CD8-positive, alpha-beta memory T cell (primary cell): ENCODE measurements at places on chromosomes 4 and X. TPM values are rescaled to one million over a fixed set of nuclear protein-coding genes. Genes with fewer than 3 reads are reported as not detected.

Gene PF4V1
- not detected for total RNA-seq

Gene MAGEA1
- not detected for total RNA-seq

Gene SORCS2
- not detected for total RNA-seq

Gene ITM2A
- total RNA-seq, result 106 TPM

- DNase-seq, result no peak
Measured at GRCh38 chr4:20255251-20255586, 3.5 kb downstream of the SLIT2 start.

DNA sequence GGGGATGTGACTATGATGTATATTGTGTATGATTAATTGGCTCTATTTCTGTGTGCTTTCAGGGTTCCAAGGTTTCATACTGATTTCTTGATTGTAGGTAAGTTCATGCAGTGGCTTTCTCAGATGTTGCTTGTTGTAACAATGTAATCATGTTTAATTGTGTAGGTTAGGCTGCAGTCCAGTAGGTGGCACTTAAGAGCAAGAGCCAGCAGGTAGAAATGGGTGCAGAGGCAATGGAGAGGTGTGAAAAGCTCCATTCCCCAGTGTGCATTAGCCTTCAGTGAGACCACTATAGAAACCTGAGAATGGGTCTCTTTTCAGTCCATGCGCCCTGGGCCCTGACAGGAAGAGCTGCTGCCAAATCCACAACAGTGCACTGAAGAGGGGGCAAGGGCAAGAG is 28.2 kb downstream of the DCAF12L2 start:
- DNase-seq, result no peak

- DNase-seq, result no peak
Measured at GRCh38 chrX:47068214-47068613, 10.0 kb upstream of the RGN start.

- DNase-seq, result no peak
Measured at GRCh38 chrX:92231391-92231790, 452.2 kb downstream of the PCDH11X start.

Gene MAGEA9
- not detected for total RNA-seq

DNA sequence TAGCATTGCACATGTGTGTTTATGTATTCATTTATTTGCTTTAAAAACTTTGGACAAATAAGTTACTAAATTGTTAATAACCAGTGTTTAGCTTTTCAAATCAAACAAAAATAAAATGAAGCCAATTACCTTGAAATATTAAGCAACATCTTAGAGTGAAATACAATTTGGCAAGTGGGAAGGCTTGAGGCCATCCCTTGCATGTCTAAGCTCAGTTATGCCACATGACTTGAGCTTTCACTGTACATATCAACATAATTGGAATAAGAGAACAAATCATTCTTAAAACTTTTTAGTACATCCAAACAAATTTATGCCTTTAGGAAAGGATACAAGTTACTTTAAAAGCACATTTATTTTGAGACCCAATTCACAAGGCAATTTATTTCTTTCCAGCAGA is 640.6 kb downstream of the SPRY1 start:
- DNase-seq, result no peak

DNA sequence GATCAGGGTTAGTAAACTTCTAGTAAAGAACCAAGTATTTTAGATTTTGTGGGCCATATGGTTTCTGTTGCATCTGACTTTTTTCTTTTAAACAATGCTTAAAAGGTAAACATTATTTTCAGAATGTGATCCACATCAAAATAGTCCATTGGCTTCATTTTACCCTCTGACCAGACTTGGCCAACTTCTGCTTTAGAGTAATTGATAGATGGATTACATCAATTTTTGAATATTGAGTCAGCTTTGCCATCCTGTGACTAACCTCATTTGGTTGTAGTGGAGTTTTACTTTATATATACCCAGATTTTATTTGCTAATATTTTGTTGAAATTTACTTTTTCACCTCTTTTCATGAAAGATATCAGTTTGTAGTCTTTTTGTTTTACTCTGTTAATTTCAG is 559.8 kb downstream of the TLL1 start:
- no peak for DNase-seq

Gene MAGEA8
- total RNA-seq, result not detected

- DNase-seq, result no peak
Measured at GRCh38 chr4:152937336-152938236, 1.5 kb downstream of the FHDC1 start.

GRCh38 chr4:85482010-85482738 is 7.2 kb downstream of the ARHGAP24 start:
- no peak for DNase-seq

Gene APLN
- total RNA-seq, result 0.11 TPM

DNA sequence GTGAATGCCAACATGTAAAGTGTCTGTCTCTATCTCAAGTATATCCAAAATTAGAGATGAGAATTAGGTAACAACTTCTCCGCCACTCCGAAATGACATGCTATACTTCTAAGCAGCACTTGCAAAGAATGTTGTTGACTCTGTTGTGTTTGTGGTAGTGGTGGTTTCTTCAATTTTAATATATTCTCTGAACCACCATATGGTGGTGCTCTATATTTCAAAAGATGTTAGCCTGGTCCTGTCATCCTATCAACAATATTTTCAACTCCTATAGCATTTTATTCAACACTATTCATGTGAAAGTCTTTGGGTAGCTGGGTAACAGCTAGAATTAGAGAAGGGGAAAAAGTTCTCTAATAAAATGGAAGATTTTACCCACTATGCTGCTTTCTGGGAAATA is 1622.8 kb upstream of the IGFBP7 start:
- no peak for DNase-seq

GRCh38 chr4:126715067-126715466 is 917.7 kb upstream of the INTU start:
- no peak for DNase-seq

DNA sequence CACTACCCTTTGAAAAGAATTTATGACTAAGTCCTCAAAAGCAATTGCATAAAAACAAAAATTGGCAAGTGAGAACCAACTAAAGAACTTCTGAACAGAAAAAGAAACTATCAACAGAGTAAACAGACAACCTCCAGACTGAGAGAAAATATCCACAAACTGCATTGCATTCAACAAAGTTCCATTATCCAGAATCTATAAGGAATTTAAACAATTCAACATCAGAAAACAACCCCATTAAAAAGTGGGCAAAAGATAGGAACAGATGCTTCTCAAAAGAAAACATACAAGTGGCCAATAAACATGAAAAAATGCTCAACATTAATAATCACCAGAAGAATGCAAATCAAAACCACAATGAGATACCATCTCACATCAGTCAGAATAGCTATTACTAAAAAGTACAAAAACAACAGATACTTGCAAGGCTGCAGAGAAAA is 130.2 kb downstream of the GASK1B start:
- DNase-seq, result no peak

Gene NRK
- total RNA-seq, result not detected

DNA sequence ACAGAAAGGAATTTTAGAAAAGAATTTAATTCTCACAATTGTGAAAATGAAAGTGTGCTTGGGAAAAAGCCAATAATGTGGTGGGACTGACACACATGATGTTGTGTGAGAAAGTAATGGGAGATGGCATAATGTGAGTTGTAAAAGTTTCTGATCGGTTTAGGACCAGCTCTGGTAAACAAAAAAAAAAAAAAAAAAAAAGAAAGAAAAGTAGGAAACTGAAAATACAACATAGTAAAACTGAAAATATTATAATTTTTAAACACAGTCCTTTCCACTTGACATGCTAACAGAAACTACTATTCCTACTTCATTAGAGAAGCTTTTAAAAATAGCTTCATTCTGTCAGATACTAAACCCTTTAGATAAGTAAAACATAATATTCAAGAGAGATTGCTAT is 28.2 kb downstream of the RAP1GDS1 start:
- no peak for DNase-seq

DNA sequence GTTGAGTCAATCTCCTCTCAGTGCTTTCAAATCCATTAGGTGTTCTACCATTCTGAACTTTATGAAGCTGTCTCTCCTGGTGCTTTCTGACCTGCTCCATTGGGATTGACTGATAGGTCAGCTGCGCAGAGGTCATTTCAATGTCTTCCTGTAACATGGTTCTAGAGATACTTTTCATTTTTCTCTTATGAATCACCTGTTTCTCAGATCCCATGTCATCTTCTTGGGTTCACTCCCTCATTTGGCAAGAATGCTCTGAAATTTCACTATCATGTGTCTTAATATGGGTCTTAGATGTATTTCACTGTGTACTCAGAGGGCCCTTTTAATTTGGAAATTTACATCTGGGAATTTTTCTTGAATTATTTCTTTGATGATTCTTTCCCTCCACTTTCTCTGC is 13.8 kb upstream of the PGM2 start:
- no peak for DNase-seq

DNA sequence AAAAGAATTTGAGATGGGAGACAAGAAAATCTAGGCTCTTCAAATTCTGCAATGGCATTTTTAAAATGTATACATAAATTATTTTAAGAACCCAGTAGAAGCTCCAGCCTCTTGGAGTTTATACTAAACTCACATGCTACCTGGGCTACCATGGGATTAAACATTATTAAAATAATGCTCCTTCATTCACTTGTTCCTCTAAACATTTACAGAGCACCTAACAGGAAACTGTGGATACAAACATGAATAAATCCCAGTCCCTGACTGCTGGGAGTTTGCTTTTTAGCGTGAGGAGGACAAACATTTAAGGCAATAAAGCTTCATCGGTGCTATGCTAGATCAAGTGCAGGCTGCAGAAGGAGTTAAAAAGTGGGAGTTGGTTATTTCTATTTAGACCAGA is 5.4 kb upstream of the SPP1 start:
- no peak for DNase-seq

DNA sequence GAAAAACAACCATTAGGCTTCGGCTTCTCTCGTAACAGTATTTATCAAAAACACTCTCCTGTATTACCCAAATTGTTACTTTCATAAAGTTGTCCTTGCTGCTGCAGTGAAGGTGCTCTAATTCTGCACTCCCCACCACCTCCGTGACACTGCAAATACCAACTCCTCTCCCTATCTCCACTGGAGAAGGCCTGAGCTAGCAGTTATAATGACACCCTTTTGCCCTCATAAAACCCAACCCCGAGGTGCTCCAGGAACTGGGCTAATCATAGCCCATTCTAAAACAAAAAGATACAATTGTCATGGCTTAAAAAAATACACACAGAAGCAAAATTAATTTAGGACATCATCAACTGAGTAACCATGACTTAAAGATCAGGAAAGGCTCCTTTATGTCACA is 59.2 kb downstream of the MAP7D2 start:
- DNase-seq, result no peak

DNA sequence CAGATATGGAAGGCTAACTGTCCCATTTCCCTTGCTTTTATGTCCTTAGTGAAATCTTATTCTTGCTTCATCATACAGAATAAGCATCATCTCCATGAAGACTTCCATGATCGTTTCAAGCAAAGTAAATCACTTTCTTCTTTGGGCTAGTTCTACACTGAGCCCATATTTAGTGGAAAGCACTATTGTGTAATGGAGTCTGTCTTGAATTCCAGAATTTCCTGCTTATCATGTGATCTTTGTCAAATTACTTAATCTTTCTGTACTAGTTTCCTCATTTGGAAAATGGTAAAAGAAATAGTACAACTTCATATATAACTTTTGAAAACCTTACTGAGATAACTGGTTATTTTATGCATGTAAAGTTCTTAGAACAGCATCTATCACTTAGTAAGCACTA is 7.6 kb downstream of the ANAPC10 start:
- no peak for DNase-seq

Gene TEC
- total RNA-seq, result 2.4 TPM

DNA sequence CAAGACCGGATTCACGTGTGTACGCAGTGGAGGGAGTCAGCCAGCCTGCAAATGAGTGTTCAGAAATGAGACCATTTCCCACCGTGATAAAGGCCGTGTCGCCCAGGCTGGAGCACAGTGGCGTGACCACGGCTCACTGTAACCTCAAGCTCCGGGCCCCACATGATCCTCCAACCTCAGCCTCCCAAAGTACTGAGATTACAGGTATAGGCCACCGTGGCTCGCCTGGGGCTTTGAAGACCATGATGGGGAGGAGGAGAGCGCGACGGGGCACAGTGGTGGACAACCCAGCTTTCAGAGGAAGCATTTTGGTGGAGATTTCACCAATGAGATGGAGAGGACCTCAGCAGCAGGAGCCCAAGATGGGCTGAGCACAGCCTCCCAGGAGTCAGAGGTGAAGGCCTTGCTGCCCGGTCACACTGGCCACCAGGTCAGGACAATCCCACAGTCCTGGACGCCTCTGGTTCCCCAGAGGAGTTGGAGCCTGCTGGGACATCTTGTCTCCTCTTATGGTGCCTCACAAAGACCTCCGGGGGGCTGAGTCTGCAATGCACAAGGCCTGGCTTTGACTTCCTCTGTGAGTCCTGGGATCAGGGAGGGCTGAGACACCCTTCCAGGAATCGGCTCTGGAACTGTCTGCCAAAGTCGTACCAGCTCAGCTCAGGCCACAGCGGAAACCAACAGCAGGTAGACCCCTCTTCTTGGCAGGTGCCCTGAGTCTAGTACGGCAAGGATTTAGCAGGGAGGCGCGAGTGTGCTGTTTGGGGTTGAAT is 22.4 kb upstream of the MXD4 start:
- no peak for DNase-seq

Gene ENPEP
- not detected for total RNA-seq

DNA sequence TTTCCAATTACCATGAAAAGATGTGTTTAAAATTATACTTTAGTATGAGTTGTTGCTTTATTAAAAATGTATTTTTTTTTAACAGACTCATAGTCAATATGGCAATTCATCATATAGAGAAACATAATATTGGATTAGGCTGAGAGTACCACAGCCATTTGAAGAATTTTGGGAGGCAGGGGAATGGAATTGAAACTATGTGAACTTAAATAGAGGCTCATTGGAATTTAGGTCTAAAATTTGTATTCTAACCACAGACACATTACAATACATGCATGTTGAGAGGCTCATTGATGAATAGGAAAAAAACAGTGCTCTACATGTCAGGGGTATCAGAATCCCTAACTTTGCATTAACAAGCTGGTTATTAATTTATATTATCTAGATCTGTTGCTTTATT is 269.6 kb downstream of the DKK2 start:
- no peak for DNase-seq

GRCh38 chrX:70552130-70552704 is 107.6 kb downstream of the DLG3 start:
- DNase-seq, result no peak

Gene CT45A2
- not detected for total RNA-seq

Gene IBSP
- total RNA-seq, result not detected

Gene PAGE2
- total RNA-seq, result not detected

Gene ARL9
- 0.38 TPM for total RNA-seq

Gene TMEM47
- total RNA-seq, result not detected

Gene FGFBP1
- total RNA-seq, result not detected

Gene HPGDS
- 0.18 TPM for total RNA-seq

DNA sequence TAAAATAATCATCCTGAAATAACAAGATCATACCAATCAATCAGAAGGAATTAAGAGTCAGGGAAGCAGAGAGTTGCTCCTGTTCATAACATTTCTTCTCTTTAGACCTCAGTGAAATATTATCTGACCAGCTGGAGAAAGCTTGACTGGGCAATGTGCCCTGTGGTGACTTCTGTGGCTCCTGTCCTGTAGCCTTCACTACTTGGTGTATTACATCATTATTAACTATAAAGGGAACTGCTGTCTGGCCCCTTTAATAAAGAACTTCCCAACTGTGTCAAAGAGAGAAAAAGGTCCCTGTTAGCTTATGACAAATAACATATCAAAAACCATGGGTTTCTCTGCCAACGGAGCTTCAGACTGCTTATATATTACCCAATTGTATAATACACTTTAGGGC is 18.0 kb downstream of the OPHN1 start:
- no peak for DNase-seq

- no peak for DNase-seq
Measured at GRCh38 chr4:28373601-28374000, 1513.0 kb downstream of the STIM2 start.

Gene PLAC8
- total RNA-seq, result 17.8 TPM

Gene CXCL5
- not detected for total RNA-seq
